DMS79 treated with DMSO at 0.1 percent for 48 hours (cell line): ENCODE measurements at places on chromosomes 1 and 21.

- no peak for DNase-seq
These were observed 19.1 kb downstream of the OLFML3 start for GRCh38 chr1:113998361-113998760.

- DNase-seq: no peak
These were observed 187.5 kb upstream of the ARHGEF16 start for GRCh38 chr1:3266870-3267549.

DNA sequence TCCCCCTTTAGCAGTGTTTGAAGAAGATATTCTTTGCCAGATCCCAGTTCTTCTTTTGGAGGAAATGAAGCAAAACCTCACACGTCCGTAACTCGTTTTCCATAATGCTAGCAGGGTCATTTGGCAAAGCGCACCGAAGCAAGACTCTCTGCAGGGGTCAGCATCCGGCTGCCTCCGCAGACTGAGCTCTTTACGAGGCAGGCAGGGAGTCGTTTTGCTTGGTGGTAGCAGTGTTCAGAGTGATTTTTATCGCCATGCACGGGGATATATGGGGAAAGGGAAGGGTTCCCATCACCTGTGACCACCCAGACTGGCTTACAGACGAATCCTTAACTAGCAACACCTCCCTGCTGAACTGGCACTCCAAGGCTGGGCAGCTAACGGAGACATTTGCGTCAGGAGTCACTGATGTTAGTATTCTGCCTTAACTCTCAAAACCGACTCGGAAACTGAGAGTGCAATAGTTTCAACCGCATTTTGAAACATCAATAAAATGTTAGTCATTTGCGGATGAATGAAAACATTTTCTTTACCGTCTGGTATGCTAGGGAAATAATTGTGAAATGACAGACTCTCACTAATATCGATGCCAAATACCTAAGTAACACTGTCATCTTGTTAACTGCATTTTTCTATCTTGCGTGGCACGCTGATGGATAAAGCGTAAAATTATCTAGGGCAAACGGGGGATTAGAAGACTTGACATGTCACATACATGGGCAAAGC is 2.2 kb upstream of the NEGR1 start:
- peak; percentile 81 for DNase-seq

DNA sequence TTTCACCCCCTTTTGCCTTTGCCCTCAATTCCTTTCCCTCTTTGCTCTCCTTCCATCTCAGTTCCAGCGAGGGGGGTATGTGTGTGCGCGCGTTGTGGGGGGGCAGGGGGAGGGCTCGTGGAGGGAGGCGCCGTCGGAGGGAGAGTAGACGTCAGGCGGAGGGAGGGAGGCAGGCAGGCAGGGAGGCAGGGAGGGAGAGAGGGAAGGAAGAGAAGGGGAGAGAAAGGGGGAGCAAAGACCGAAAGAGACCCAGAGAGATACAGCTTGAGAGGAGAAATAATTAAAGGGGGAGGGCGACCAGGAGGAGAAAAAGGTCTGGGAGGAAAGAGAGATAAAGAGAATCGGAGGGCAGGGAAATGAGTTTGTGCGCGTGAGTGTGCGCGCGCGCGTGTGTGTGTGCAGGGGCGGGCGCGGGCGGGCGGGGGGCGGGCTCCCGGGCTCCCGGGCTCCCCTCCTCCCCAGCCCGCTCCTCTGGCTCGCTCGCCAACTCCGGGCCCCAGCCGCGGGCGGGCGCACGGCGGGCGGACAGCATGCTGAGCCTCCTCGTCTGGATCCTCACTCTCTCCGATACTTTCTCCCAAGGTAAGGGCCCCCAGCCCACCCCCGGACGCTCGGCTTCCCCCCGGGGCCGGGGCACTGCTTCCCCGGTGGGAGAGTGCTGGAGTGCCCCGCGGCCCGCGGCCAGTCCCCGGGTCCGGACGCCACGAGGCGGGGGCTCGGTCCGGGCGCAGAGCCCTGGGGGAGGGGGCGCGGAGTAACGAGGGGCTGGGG is at the start of gene KIRREL1:
Gene KIRREL1 (plus strand): TSS at position 499 of the 771 bp plus-strand sequence. CDS start 32 bp downstream, at position 531.
- no peak for DNase-seq

DNA sequence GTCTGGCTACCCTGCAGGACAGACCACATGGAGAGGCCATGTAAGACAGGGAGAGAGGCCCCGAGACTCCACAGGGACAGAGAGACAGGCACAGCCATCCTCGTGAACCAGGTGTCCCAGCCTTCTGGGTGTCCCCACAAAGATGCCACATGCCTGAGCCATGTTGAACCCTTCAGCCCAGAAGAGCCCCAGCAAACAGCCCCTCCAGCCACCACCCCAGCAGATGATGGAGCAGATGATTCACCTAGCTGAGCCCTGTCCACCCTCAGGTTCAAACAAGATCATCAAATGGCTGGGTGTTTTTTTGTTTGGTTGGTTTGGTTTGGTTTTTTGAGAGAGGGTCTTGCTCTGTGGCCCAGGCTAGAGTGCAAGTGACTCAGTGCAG is 78.7 kb downstream of the DHRS3 start:
- DNase-seq: no peak

DNA sequence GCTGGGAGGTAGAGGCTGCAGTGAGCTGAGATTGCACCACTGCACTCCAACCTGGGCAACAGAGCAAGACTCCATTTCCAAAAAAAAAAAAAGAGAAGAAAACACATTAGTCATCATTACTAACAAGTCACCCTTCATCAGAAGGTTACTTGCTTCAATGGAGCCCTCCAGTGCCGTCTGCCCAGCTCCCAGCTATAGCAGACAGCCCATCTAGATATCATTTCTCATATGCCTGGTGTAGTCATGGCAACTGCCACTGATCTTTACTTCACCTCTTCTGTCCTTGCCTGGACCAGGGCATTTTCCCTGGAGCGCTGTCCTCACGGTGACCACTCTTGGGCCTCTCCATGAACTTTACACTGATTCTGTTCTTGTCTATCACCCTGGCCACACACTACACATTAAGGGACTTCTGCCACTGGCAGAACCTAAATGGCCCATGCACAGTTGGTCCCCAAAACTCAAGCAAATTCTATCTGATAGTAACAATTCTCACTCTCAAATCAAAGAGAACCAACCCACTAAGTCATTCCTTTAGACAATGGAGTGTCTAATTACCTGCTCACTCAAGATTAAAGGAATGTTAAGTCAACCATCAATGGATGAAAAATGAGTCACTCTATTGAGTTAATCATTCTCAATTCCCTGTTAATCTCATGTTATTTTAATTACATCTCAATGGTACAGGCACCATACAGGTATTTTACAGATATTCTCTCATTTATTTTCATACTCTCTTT is 12.9 kb downstream of the GPA33 start:
- no peak for DNase-seq

- no peak for DNase-seq
These were observed 69.2 kb downstream of the OLFML2B start for GRCh38 chr1:161954466-161954865.

- peak; percentile 33 for DNase-seq
These were observed 27.4 kb downstream of the DTL start for GRCh38 chr1:212062832-212063438.

- DNase-seq: no peak
These were observed 67.3 kb downstream of the RALGPS2 start for GRCh38 chr1:178792394-178792793.

- DNase-seq: peak; percentile 79
These were observed 20.8 kb upstream of the LAPTM5 start for GRCh38 chr1:30778154-30778978.

GRCh38 chr1:113786069-113786468 is 26.2 kb downstream of the RSBN1 start:
- DNase-seq: no peak

- no peak for DNase-seq
These were observed 250.0 kb upstream of the NFIA start for GRCh38 chr1:60832367-60832766.

GRCh38 chr1:116908266-116908665 is 1.4 kb upstream of the PTGFRN start:
- no peak for DNase-seq

GRCh38 chr21:46617267-46618051 is 12.6 kb upstream of the S100B start:
- no peak for DNase-seq

GRCh38 chr1:158037866-158038359 is 44.5 kb downstream of the KIRREL1 start:
- DNase-seq: no peak

DNA sequence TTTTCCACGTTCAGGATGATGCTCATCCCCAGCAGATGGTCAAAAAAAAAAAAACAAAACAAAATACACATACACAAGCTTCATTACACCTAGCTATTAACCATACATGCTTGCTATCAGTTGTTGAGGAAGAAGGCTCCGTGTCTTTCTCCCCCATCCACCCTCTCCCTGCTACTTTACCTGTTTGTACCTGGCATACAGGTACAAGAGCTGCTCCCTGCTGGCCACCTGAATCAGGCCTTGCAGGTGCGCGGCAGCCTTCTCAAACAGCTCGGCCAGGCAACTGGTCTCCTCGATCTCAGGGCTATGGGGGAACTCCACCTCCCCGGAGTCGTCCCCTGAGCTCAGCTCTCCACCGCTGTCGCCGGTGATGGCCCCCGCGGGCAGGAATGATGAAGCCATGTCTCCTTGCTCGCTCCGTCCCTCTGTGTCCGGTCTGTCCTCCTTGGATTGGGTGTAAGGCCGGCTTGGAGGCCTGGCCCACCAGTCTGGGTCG is 464 bp downstream of the ACBD6 start:
- DNase-seq: no peak

- no peak for DNase-seq
These were observed 315.8 kb upstream of the USP24 start for GRCh38 chr1:55530749-55531478.

DNA sequence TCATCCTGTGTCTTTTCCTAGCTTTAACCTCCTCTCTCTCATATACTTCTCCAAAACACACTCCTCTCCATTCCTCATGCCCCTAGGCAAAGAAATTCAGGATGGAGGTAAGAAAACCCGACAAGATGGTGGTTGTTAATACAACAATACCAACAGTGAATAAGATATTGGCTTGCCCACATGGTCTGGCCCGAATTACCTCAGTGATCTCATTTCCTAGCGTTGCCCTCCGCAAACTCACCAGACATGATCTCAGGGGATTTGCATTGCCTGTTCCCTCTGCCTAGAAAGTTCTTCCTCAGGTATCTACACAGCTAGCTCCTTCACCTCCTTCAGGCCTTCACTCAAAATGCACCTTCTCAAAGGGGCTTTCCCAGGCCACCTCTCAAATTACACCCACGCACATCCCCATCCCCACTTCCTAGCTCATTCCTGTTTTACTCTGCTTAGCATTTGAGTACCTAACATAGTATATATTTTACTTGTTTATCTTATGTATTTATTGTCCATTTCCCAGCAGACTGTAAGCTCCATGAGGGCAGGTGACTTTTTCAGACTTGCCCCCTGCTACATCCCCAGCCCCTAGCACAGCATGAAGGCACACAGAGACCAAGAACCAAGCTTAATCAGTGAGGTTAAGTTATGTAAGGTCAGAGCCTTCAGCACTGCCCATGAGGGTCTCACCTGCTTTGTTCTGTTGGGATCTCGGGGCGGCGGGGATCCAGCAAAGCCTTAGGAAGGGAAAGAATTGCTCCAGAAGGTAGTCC is 10.2 kb upstream of the UBR4 start:
- DNase-seq: no peak

DNA sequence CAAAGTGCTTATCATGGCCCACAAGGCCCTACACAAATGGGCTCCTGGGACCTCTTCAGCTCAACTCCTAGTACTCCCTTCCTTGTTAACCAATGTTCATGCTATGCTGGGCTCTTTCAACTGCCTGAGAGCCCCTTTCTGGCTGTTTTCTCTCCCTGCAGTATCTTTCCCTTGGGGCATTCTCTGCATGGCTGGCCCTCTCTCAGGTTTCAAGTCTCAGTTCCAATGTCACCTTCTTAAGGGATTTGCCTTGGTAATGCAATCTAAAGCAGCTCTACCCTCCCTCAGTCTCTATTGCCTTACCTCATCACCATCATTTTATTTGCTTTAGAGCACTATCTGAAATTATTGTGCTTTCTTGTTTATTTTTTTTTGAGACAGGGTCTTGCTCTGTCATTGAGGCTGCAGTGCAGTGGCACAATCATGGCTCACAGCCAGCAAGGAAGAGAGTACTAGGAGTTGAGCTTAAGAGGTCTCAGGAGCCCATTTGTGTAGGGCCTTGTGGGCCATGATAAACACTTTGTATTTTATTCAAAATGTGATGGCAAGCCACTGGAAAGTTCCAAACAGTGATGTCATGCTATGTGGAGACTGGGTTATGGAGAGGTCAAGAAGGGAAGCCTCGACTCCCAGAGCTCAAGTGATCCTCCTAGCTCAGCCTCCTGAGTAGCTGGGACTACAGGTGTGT is 63.4 kb upstream of the SRSF10 start:
- DNase-seq: peak; percentile 99

DNA sequence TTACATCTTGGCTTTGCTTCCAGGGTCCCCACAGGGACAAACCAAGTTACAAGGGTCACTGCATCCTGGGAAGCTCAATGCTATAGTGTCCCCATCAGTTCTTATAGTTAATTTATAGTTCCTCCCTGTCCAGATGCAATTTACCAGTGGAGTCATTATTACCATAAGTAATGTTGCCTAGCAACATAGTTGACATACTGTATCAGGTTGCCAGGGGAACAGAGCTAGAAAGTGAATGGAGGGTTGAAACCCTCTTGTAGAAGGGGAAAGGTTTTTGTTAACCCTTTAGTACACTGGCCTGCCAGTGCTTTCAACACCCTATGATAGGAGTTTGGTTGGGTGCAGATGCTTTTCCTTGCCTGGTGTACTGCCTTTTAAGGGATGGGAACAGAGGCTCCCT is 34.3 kb upstream of the TTC4 start:
- DNase-seq: no peak

- no peak for DNase-seq
These were observed 46.1 kb downstream of the MEGF6 start for GRCh38 chr1:3564921-3565831.

DNA sequence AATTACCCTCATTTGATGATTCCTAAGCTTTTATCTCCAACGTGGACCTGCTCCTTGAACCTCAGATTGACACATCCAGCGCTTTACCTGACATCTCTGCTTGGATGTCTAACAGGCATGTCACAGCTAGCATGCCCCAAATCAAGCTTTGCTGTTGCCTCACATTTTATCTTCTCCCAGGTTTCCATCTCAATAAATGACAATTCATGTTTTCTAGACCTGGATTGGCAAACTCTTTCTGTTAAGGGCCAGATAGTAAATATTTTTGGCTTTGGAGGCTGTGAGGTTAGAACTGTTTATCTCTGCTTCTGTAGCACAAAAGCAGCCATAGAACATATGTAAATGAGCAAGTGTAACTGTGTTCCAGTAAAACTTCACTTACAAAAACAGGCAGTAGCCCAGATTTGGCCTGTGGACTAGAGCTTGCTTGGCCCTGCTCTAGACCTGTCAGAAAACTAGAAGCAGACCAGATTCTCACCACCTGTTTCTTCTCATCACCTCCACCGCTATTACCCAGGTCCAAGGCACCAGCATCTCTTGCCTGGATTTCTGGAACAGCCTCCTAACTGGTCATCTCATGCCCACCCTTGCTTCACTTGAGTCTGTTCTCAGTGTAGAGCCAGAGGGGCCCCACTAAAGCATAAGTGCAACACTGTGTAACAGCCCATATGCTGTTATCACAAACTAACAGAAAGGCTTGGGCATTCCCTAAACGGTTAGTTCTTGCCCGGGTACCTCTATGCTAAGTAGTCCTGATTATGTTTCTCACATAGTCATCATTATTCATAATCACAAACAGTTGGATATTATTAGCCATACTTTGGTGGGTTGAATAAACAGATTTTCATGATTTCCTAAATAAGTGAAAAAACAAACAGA is 42.3 kb downstream of the UBE4B start:
- DNase-seq: no peak
